Renal cortical epithelial cell (primary cell): ENCODE measurements at places on chromosomes 7 and 10. TPM values are rescaled to one million over a fixed set of nuclear protein-coding genes. Genes with fewer than 3 reads are reported as not detected.

- no peak for DNase-seq
Observed at GRCh38 chr7:99835189-99835588, 7.4 kb downstream of the CYP3A43 start.

The EEF1AKMT2 gene
- 15.7 and 19.4 TPM in 2 replicates for total RNA-seq

The COL1A2 gene
- total RNA-seq = 7.3 and 237 TPM in 2 replicates

The OPN4 gene
- not detected in 2 replicates for total RNA-seq

The TAS2R41 gene
- total RNA-seq = not detected in 2 replicates

The C7orf57 gene
- not detected in 2 replicates for total RNA-seq

GRCh38 chr10:67976292-67977245 is 92.1 kb downstream of the SIRT1 start:
- peak; percentile 6 for DNase-seq

DNA sequence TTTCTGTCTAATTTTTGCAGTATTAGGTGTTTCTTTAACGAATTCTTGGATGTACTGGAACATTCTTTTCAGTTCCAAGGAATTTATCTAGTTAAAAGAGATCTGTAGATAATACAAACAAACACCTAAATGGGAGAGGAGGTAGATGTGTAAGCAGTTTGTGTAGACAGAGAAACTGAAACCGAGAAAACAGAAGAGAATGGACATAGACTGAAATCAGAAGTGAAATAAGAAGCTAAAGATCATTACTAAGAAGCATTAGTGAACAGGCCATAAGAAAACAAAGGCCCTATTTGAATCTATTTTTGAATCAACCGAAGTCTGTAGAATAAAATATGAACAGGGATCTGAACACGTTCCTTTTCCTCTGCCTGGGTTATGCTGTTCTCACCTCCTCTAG is 26.5 kb upstream of the TMEM229A start:
- DNase-seq = no peak

The CNNM1 gene
- 0.35 and 1.3 TPM in 2 replicates for total RNA-seq

The FKBP9 gene
- total RNA-seq = 143 and 157 TPM in 2 replicates

The CPVL gene
- 18.2 and 23.2 TPM in 2 replicates for total RNA-seq

- no peak for DNase-seq
Observed at GRCh38 chr7:108078691-108079090, 51.5 kb downstream of the LAMB4 start.

- DNase-seq = no peak
Observed at GRCh38 chr10:7553531-7553930, 113.2 kb downstream of the ITIH5 start.

The GJD4 gene
- total RNA-seq = not detected in 2 replicates

DNA sequence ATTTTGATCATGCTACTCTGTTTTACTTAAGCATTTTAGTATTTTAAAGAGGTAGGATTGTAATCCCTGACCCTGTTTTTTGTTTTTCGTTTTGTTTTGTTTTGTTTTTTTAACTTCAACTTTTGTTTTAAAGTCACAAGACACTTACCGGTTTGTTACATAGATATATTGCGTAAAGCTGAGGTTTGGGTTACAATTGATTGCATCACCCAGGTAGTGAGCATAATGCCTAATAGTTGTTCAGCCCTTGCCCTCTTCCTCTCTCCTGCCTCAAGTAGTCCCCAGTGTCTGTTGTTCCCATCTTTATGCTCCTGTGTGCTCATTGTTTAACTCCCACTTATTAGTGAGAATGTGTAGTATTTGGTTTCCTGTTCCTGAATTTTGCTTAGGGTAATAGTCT is 93.1 kb upstream of the TEX47 start:
- peak; percentile 25 for DNase-seq

The LOXL4 gene
- total RNA-seq = 20.1 and 24.3 TPM in 2 replicates

GRCh38 chr7:139192014-139192706 is 38.9 kb upstream of the UBN2 start:
- DNase-seq = peak; percentile 4

The CADPS2 gene
- total RNA-seq = 8.7 and 14.6 TPM in 2 replicates

DNA sequence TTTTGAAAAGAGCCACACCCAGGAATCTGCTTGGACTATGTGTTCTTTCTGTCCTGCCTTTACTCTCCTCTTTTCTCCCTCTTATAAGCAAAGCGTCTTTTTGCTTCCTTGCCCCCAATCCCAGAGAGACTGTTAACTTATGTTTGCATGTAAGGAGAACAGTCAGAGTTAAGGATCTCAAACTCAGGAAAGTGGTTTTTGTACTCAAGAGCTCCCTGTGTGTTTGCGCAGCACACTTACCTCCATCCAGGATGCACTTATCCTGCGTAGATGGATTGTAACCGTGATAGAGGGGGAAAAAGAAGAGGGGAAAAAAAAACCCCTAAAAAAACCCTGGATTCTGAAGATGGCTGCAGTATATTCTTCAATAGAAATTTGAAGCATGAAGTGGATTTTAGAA is 228.9 kb downstream of the AUTS2 start:
- DNase-seq = no peak

- DNase-seq = peak; percentile 94
Observed at GRCh38 chr10:14605231-14605925, 169.3 kb downstream of the FAM107B start.

DNA sequence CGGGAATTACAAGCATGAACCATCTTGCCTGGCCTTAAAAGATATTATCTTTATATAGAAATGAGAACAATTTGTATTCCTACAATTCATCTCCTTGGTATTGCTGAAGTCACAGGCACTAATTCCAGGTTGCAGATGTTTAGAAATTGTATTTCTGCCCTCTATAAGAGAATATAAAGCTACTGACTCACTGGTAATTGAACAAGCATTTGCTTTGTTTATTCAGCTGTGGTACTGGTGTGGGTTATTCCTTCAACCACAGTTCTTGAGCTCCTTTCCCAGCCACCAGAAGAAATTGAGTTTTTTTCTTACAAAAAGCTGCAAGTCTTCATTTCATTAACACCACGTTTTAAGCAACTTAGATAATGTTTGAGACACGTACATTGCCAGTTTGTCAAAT is 29.0 kb upstream of the MPP7 start:
- peak; percentile 87 for DNase-seq

The OR2A1 gene
- 0.05 TPM in 1 of 2 replicates, not detected in the other for total RNA-seq

The SMKR1 gene
- 0.65 and 1.0 TPM in 2 replicates for total RNA-seq

GRCh38 chr7:25851332-25852210 is 300.4 kb upstream of the NFE2L3 start:
- DNase-seq = peak; percentile 72

The CPXM2 gene
- total RNA-seq = 1.1 and 1.7 TPM in 2 replicates

- no peak for DNase-seq
Observed at GRCh38 chr7:149202831-149203231, 7.5 kb downstream of the ZNF282 start.

GRCh38 chr10:71094712-71095390 is 117.5 kb upstream of the UNC5B start:
- peak; percentile 6 for DNase-seq

The PIK3CG gene
- not detected in 2 replicates for total RNA-seq

- peak; percentile 85 for DNase-seq
Observed at GRCh38 chr7:28984631-28985030, 26.5 kb upstream of the TRIL start.

The BAG3 gene
- total RNA-seq = 6.3 and 26.8 TPM in 2 replicates

GRCh38 chr7:92402920-92403759 is 44.1 kb upstream of the GATAD1 start:
- DNase-seq = peak; percentile 8

The NKX2-3 gene
- total RNA-seq = not detected in 2 replicates

DNA sequence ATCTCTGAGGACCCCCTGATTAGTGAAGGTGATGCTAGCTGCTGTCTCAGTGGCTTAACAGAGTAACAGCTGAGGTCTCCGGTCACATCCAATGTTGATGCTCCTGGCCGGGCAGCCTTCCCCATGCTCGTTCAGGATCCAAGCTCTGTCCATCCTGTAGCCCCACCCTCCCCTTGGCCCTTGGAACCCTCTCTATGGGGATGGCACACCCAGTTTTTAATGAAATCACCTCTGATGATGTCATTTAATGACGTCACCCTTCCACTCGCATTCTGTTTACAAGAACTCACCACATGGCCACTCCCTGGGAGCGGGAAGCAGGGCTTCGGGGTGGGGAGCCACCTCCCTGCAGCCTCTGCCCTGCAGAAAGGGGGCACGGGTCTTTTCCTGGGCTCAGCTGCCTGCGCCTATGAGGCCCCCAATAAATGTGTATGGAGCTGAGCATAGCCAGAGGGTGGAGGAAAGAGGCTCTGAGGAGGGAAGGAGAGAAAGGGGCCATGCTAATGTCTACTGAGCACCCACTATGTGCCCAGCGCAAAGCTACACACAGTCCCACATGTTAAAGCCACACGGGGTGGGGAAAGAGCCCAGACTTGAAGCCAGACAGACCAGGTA is 95.5 kb downstream of the OAT start:
- DNase-seq = no peak

The TRPV5 gene
- total RNA-seq = not detected in 2 replicates

GRCh38 chr7:134931487-134931886 is 54.8 kb upstream of the AGBL3 start:
- peak; percentile 39 for DNase-seq

The PNLIPRP3 gene
- not detected in 2 replicates for total RNA-seq

GRCh38 chr7:11935905-11936304 is 103.9 kb upstream of the THSD7A start:
- peak; percentile 1 for DNase-seq

GRCh38 chr10:52645187-52645758 is 127.3 kb downstream of the MBL2 start:
- no peak for DNase-seq

DNA sequence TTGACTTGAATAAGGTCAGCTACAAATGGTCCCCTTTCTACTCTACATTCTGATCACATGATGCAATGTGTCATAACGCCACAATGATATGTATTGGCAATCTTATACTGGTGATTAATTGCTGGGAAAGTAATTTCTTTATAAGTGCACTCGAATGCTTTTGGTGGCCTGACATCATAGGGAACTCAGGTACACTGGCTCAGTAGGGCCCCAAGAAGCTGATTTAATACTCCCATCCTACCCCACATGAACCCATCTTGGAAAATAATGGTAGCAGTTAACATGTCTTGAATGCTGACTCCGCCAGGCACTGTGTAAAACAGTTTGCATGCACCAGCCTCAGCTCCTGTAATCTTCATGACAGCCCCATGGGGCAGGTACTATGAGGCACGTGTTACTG is 186.9 kb downstream of the SNX10 start:
- no peak for DNase-seq

GRCh38 chr7:107025449-107026103 is 18.9 kb upstream of the PRKAR2B start:
- DNase-seq = peak; percentile 33

DNA sequence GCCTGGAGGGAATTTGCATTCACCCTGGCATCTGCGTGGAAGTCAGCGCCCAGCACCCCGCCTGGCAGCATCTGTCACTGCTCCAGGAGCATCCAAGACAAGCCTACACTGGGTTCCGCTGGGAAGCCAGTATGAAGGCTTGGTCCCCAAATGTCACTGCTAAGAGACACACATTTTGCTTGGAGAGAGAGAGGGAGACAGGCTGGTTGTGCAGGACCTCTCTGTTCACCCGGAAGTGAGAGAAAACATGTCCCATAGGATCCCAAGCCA is 119.5 kb downstream of the SEC23IP start:
- DNase-seq = no peak

GRCh38 chr7:140069298-140069949 is 6.7 kb upstream of the PARP12 start:
- no peak for DNase-seq

The CFAP46 gene
- 2.4 and 6.1 TPM in 2 replicates for total RNA-seq

GRCh38 chr7:106056513-106057203 is 55.5 kb downstream of the SYPL1 start:
- peak; percentile 54 for DNase-seq

The GFRA1 gene
- total RNA-seq = 112 and 135 TPM in 2 replicates

GRCh38 chr10:102449321-102450123 is 1.8 kb downstream of the C10orf95 start:
- peak; percentile 83 for DNase-seq

The CPEB3 gene
- 0.69 and 1.8 TPM in 2 replicates for total RNA-seq

DNA sequence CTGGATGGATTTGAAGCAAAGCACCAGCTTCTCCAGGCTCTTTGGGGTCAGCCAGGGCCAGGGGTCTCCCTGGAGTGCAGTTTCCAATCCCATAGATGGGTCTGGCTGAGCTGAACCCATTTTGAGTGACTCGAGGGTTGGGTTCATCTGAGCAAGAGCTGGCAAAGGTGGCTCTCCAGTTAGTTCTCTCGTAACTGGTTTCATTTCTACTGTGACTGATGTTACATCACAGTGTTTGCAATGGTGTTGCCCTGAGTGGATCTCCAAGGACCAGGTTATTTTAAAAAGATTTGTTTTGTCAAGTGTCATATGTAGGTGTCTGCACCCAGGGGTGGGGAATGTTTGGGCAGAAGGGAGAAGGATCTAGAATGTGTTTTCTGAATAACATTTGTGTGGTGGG is 14.2 kb downstream of the LEP start:
- no peak for DNase-seq

DNA sequence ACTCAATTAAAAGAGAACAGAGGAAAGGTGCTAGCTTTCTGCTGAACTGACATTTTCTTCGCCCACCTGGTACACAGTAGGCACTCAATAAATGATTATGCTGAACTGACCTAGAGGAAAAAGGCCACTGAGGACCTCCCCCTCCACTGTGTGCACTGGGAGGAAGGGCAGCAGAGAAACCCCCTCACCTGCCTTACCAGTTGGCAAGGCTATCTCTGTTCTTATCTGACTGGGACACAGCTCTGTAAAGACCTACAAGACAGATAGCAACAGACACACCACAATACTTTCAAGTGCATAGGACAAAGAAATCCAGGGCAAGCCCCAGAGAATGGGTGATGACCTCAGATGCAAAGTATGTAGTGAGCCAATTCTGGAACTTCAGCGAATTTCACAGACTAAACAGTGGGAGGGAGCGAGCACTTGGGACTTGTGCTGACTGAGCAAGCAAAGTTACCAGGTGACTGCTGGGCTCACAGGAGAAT is 30.4 kb downstream of the PDLIM1 start:
- peak; percentile 90 for DNase-seq

DNA sequence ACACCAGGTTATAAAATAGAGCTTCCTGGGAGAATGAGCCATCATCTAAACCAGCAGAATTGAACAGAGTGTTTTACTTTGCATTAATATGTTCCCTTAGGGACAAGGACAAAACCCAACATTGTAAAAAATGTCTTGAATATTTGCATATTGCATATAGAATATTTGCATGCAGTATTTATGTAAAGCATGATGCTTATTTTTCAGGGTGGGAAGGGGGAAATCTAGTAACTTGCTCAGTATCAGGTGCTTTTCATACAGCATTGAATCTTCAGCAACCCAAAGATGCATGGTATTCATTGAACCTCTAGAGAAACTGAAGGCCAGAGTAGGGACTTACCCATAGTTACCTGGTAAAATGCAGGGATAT is 409.2 kb upstream of the ZMIZ1 start:
- DNase-seq = no peak

The MCU gene
- total RNA-seq = 32.3 and 47.2 TPM in 2 replicates

The NPC1L1 gene
- 0.20 and 0.35 TPM in 2 replicates for total RNA-seq

GRCh38 chr7:17988858-17989257 is 38.8 kb downstream of the PRPS1L1 start:
- no peak for DNase-seq
